ENCODE measurements at places on chromosomes 3 and 15.

DNA sequence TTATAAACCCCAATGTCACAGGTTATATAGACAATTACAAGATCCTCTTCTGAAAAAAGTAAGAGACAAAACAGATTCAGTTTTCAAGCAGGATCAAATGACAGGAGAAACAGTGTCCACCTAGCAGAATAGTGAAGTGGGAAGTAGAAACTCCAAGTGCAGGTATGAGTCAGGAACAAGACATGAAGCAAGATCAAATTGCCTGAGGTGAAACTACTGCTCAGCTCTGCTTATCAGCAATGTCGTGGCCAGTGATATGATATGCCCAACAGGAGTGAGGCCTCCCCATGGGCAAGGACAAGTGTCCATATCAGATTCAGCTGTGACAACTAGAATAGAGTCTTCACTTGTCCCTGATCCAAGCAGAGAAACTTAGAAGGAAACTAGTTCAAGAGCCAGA lies 100.0 kb downstream of the ZMAT3 start:
- no peak for DNase-seq

- no peak for DNase-seq
Measured at GRCh38 chr3:52879581-52879980, 17.8 kb downstream of the STIMATE start.

DNA sequence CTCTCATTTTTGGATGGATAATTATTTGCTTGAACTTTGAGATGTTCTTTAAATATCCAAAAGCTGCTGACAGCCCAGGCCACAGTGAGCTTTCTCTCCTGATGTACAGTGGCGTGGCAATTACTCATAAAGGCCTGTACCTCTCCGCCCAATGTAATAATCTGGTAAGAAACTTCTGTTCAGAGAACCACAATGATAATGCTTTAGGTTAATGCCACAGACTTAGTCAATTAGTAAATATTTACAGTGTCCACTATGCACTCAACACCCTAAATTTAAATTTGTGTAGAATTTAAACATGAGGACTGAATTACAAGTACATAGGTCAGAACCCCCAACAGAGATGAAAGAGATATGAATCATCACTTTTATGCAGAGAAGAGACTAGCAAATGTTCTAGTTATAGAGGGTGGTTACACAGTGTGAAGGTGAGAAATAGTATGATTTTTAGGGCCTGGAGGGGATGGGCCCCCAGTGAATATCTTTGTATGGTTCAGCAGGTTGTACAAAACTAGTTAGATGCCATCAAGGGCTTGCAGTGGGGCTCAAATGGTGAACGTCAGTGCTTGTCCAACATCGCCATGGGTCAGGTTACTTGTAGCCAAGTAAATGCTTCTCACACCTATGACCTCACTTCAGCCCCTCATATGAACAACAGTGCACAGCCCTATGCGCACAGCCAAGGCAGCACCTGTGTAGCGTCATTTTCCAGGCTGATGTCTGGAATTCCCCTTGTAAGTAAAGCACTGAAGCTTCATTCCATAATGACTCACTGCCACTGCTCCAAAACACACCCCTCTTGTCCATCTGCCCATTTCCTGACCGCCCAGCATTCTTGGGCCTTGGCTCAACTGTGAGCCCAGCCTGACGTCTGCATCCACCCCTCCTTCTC lies 13.3 kb downstream of the ABHD2 start:
- no peak for DNase-seq

DNA sequence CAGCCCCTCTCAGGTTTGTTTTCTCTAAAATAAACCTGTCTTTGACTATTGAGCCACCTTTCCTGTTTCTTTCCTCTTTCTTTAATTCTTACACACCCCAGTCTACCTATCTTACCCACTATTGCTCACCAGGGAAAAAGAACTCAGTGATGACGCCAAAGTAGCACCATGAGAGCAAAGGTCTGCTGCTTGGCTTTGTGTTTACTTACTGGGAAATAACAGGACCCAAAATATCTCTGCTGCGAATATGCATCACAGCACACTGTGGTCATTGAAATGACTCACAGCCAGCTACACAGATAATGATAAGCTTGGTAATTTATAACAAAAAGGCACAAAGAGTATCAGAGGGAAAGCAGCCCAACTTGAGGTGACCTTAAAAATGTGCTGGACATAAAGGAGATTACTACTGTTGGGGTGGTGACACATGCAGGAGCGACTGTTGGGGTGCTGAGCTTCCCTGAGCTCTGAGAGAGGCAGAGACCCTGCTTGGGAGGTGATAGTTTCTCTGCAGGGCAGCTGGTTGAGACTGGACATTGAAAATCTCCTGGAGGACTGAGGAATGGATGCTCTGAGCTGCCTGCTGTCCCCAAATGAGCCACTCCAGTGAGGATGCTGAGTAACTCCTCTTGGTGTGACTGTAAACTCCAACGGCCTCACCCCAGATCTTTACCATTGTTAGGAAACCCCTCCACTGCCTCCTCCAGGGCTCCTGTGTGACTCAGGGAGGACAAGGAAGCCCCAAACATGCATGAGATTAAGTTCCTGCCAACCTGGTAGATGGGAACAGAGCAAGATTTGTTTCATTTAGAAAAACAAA lies 14.5 kb downstream of the EFCAB12 start:
- no peak for DNase-seq

- no peak for DNase-seq
Measured at GRCh38 chr15:101171954-101172353, 79.9 kb downstream of the CHSY1 start.

- no peak for DNase-seq
Measured at GRCh38 chr15:35182841-35183479, 97.9 kb upstream of the NANOGP8 start.

- no peak for DNase-seq
Measured at GRCh38 chr3:172315401-172316091, 132.7 kb downstream of the GHSR start.

GRCh38 chr15:37370941-37371340 lies 270.6 kb upstream of the MEIS2 start:
- no peak for DNase-seq

GRCh38 chr15:88073391-88073691 lies 183.2 kb downstream of the NTRK3 start:
- no peak for DNase-seq

- DNase-seq, result no peak
Measured at GRCh38 chr15:52491472-52491871, 37.2 kb downstream of the MYO5A start.

GRCh38 chr3:184737641-184738505 lies 26.0 kb upstream of the MAGEF1 start:
- no peak for DNase-seq

DNA sequence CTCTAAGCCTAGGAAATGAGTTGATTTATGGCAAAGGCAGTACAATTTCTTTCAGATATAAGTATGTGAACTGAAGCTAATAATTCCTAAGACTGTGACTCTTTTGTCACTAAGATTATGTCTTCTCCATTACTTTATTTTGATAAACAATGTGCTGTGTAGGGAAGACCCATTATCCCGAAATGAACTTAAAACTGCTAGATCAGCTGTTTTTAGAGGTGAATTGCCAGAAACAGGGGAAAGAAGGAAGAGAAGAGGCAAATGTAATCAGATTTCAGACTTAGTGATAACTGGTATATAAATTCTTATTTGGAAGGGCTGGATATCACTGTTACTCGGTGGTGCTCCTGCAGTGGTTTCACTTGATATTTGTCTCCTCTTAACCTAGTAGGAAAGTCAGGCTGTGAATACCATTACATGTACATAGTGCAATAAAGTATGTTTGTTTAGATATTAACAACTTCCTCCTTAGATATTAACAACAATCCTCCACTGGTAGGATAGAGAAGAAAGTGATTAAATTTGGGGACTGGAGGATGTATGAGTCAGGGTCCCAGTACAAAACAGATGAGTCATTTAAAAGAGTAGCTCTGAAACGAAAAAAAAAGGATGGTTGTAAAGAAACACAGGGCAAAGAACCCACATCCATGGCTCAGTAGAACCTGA lies 338.5 kb upstream of the KCNH8 start:
- no peak for DNase-seq

- DNase-seq, result no peak
Measured at GRCh38 chr15:31458596-31459399, 132.2 kb downstream of the KLF13 start.

DNA sequence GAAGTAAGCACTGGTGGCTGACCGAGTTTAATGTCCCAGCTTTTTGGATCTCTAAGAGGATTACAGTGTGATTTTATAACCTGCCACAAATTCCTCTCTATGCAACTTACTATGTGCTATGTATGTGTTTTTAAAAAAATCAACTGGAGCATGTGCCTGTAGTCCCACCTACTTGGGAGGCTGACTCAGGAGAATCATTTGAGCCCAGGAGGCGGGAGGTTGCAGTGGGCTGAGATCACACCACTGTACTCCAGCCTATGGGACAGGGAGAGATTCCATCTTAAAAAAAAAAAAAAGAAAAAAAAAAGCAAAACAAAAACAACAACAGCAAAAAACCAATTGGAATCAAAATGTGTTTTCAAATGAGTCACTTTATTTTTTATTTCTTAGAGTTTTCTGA lies 29.6 kb downstream of the DUT start:
- DNase-seq, result no peak

DNA sequence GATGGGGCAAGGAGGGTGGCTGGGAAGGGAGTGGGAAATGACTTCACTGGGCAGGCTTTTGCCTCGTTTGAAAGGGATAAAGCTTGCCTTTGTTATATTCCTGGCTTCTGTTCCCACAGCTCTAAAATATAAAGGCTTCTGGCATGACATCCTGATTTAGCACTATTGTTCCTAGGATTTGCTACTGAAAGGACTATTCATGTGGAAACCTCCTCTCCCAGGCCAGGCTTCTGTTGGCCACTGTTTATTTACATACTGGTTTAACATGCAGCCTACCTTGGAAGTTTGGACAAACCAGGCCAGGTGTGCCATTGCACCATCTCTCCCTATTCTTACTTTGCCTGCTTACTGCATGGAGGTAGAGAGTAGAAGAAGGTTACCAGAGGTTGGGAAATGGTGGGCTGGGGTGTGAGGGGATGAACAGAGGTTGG lies 2.4 kb upstream of the LMCD1 start:
- DNase-seq, result no peak

All from stimulated activated CD4-positive, alpha-beta T cell treated with anti-CD3 and anti-CD28 coated beads, Interleukin-4, amount 100 ng/mL, for 48 hours (primary cell).